Ovary (tissue), 10 donors: ENCODE measurements at places on chromosomes 11 and 22. TPM values are rescaled to one million over a fixed set of nuclear protein-coding genes. Genes with fewer than 3 reads are reported as not detected.

- DNase-seq = peak; percentile 89
- H3K4me1 ChIP-seq = peaks cover 47% of the 10 kb centered on the region
These were observed 116.8 kb upstream of the NNMT start for GRCh38 chr11:114179234-114179941.

GRCh38 chr11:34328632-34328910 is 29.2 kb downstream of the ABTB2 start:
- H3K36me3 ChIP-seq = no peaks in the 10 kb centered on the region
- H3K27me3 ChIP-seq = no peaks in the 10 kb centered on the region
- peaks cover 8% of the 10 kb centered on the region for H3K4me1 ChIP-seq
- H3K27ac ChIP-seq = no peak overlapping the region

DNA sequence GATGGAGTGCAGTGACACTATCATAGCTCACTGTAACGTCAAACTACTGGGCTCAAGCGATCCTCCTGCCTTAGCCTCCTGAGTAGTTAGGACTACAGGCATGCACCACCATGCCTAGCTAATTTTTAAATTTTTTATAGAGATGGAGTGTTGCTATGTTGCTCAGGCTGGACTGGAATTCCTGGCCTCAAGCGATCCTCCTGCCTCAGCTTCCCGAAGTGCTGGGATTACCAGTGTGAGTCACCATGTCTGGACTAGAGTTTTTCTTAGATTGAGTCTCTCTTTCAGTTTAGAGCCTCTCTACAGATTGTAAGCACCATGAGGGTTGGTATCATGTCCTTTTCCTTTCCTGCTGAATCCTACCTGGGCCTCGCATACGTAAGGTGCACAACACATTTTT is 57.3 kb upstream of the ALKBH3 start:
- H3K4me3 ChIP-seq = no peak overlapping the region
- no peaks in the 10 kb centered on the region for H3K4me1 ChIP-seq
- no peaks in the 10 kb centered on the region for H3K36me3 ChIP-seq

GRCh38 chr22:17489101-17489500 is 74.2 kb upstream of the SLC25A18 start:
- no peak overlapping the region for H3K4me3 ChIP-seq
- no peaks in the 10 kb centered on the region for H3K27me3 ChIP-seq
- no peak for DNase-seq
- no peaks in the 10 kb centered on the region for H3K4me1 ChIP-seq

DNA sequence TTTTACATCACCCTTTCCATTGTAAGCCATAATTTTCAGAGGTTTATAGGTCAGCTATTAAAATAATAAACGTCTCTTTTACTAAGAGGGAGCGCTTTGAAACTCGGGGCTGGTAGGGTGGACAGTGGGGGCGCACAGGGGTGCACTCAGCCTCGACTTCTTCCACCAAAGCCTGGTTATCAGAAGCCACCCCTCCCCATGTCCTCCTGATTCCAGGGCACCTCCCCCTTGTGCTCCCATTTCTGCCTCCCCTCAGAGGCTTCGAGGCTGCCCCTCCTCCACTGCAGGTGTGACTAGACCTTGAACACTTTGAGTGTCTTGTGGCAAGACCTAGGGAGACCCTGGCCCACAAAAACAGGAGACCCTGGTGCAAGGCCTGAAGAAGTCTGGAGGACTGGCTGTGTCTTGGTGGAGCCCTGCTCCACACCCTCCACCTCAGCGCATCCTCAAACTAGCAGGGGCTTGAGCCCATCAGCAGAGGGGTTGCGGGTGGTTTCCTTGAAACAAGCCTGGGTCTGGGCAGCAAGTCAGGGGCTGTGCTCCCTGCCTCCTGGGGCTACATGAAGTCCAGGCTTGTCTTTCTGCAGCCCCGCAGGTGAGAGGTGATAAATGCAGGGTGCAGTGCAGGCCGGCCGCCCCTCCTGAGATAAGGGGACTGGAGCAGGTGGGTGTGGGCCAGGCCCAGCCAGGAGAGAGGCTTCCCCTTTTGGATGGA is 3.0 kb downstream of the CDKN1C start:
- H3K27me3 ChIP-seq = no peaks in the 10 kb centered on the region
- no peak for DNase-seq
- peaks cover 5% of the 10 kb centered on the region for H3K4me1 ChIP-seq
- H3K4me3 ChIP-seq = peak overlapping the region; percentile 75
- H3K36me3 ChIP-seq = no peaks in the 10 kb centered on the region

DNA sequence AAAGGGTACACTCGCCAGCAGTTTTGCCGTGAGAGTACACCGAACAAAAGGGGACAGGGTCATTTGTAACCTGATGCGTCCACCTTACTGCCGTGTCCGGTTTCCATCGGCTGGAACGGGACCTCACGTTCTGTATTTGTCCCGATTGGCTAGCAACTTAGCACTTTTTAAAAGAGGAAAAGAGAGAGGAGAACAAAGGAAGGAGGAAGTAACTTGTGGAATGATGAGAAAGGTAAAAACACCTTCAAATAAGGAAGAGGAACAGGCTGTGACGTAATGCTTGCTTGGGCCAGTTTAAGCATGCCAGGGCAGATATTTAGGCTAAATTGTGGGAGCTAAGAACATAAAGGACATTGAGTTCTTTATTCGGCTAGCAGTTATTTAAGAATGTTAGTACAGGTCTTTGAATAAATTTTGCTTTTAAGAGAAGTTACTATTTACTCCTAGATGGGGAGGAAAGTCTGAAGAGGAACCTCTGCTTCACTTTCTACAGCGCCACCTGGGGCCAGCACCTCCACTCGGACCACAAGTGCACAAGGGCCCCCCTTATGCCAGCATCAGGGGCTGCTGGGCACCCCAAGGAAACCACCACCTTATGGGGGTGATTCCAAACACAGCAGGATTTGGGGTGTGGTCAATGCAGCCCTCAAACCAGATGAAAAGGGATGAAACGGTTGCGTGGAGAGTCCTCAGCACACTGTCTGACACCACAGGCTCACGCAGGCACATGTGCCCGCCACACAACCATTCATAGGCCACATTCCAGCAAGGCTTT is 5.8 kb downstream of the ARSA start:
- H3K36me3 ChIP-seq = no peaks in the 10 kb centered on the region
- no peak overlapping the region for H3K4me3 ChIP-seq
- H3K27me3 ChIP-seq = no peaks in the 10 kb centered on the region
- no peaks in the 10 kb centered on the region for H3K4me1 ChIP-seq
- DNase-seq = no peak
- H3K27ac ChIP-seq = no peak overlapping the region

- no peaks in the 10 kb centered on the region for H3K27me3 ChIP-seq
- H3K4me1 ChIP-seq = no peaks in the 10 kb centered on the region
- no peak overlapping the region for H3K4me3 ChIP-seq
- H3K36me3 ChIP-seq = no peaks in the 10 kb centered on the region
- no peak for DNase-seq
These were observed 245.8 kb downstream of the KIRREL3 start for GRCh38 chr11:126754591-126755426.

DNA sequence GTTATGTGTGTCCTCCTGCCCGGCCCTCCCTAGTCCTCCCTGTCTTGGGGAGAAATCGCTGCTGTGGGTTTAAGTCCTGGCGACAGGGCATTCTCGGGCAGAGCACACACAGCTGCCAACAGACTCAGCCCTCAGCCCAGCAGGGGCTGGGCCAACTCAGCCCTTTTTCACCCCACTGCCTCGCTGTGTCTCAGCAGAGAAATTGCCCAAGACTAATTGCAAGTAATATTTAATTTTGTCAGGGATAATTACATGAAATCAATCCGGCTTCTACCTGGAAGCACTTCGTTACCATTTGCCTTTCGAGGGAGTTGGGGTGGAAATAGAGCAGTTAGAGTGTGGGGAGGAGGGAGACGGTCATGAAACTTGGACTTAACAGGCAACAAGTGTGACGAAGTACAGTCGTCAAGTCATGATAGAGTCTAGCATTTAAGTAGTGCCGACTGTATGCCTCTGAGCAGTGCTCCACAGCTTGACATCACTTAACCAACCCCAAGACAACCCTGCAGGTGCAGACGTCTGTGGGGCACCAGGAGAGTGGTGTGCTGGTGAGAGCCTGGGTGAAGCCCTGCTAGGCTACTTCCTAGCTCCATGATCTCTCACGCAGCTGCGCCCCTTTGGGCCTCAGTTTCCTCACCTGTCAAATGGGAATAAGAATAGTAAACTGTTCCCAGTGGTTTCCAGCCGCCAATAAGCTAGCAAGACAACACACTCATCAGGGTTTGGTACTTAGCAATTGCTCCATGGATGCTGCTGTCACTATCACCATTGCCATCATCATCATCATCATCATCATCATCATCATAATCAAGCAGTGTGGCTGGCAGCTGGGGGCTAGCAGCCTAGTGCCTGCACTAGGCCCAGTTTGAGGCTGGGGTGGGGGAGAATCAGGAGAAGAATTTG is 29.2 kb downstream of the MN1 start:
- H3K27ac ChIP-seq = no peak overlapping the region
- no peak overlapping the region for H3K4me3 ChIP-seq
- no peaks in the 10 kb centered on the region for H3K36me3 ChIP-seq
- H3K27me3 ChIP-seq = no peaks in the 10 kb centered on the region
- DNase-seq = no peak

GRCh38 chr11:100550912-100551632 is 136.0 kb upstream of the ARHGAP42 start:
- no peaks in the 10 kb centered on the region for H3K27me3 ChIP-seq
- H3K36me3 ChIP-seq = no peaks in the 10 kb centered on the region
- no peak overlapping the region for H3K27ac ChIP-seq
- DNase-seq = no peak

DNA sequence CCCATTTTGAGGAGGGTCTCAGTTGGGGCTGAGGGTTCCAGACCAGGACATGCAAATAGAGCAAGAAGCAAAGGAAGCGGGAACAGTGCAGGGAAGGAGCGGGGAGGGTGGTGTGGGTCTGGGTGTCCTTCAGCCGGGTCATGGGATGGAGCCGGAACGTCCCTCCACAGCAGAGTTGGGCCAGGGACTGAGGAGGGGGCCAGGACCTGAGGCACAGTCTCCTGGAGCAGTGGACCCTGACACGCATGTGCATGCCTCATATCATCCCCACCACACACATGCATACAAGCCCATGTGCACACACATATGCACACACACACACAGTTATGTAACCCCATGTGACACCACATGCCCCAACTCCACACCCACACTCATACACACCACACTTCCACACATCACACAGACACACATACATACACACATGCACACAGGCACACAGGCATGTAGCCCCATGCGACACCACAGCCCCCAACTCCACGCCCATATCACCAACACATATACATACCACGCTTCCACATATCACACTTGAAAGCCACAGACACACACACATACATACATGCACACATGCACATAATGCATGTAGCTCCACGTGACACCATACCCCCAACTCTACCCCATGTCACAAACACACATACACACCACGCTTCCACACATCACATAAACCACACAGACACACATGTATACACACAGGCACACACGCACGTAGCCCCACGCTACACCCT is 1026.6 kb downstream of the BRD1 start:
- no peak overlapping the region for H3K27ac ChIP-seq
- H3K4me3 ChIP-seq = no peak overlapping the region
- no peaks in the 10 kb centered on the region for H3K4me1 ChIP-seq
- H3K27me3 ChIP-seq = no peaks in the 10 kb centered on the region
- H3K36me3 ChIP-seq = no peaks in the 10 kb centered on the region

- no peak for DNase-seq
- H3K27me3 ChIP-seq = no peaks in the 10 kb centered on the region
- H3K27ac ChIP-seq = no peak overlapping the region
- no peaks in the 10 kb centered on the region for H3K4me1 ChIP-seq
- H3K4me3 ChIP-seq = no peak overlapping the region
These were observed 121.5 kb downstream of the CCDC34 start for GRCh38 chr11:27241311-27242122.

The PITPNB gene
- total RNA-seq = 37.2 TPM

The CRYBB3 gene
- total RNA-seq = not detected

The DNAL4 gene
- total RNA-seq = 16.5 TPM
